ENCODE measurements at places on chromosomes 7 and 10.

DNA sequence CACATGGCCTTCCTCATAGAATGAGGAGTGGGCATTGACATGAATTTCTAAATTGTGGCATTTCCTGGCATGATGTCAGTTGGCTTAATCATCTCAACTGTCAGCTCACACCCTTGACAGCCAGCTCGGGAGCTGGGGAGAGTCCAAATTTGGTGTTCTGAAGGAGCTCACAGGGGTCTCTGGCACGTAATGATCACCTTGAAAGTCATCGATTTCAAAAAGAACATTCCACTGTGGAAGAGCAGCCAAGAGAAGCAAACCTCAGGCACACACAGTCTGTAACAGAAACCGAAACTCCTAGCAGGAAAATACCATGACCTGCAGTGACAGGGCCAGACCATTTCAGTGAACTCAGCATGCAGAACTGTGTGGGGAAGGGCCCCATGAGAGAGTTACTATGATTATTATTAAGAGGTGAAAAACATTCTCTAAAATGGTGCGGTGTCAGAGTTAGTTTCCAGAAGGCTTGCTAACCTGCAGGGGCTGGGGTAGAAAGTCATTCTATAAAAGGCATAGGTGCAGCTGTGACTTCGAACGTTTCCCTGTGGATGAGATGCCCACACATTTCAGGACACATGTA lies 26.4 kb upstream of the KLF6 start:
- no peak for DNase-seq

DNA sequence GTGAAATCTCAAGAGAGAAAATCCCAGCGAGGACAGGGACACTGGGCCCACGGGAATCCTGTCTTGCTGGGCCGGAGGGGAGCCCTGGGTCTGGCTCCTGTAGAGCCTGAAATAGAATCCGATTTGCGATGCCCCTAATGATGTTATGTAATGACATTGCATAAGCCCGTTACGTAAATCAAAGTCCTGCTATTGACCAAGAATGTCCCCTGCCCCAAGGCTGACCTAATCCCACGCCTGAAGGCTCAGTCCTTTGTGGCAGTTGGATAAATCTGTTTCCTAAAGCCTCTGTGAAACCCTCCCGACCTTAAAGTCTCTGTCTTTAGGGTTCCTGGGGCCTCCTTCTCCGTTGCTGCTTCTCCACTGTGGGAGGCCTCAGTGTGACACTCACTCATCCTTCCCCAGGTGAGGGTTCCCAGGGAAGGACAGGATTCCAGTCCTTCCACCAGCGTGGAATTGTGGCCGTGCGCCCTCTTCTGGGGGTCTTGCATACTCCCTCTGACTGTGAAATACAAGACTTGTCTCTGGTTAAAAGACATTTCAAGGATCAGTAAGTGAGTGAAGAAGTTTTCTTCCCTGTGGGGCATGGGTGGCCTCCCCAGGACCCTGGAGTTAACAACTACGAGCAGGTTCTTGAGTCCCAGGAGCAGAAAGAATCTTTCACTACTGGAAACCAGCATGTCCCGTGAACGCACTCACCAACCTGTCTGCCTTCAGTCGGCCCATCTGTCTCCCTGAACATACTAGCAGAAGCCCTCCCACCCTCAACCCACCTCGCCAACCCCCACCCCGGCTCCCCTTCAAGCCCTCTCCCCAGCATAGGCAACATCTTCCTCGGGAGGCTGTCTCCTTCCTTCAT lies 19.8 kb downstream of the ZNF467 start:
- DNase-seq: no peak

DNA sequence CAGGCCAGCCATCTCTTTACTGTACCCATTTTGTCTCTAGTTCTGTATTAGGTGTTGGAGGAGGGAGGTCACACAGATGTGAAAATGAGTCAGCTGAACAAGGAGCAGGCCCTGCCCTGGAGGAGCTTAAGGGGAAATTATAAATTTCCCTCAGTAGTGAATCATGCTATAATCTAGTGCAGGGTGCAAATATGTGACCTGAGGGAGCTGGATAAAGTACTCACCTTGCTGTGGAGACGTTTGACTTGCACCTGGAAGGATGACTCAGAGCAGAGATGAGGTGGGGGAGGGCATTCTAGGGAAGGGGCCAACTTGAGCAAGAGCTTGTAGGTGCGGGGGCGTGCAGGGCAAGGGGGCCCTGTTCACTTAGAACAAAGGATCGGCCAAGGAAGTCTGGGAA lies 610.6 kb downstream of the SDK1 start:
- DNase-seq: no peak

GRCh38 chr7:127571741-127572505 lies 13.5 kb downstream of the GCC1 start:
- no peak for DNase-seq

- DNase-seq: no peak
Observed at GRCh38 chr10:77578583-77579227, 58.9 kb downstream of the KCNMA1 start.

GRCh38 chr7:98319176-98319575 lies 37.7 kb downstream of the BRI3 start:
- no peak for DNase-seq

DNA sequence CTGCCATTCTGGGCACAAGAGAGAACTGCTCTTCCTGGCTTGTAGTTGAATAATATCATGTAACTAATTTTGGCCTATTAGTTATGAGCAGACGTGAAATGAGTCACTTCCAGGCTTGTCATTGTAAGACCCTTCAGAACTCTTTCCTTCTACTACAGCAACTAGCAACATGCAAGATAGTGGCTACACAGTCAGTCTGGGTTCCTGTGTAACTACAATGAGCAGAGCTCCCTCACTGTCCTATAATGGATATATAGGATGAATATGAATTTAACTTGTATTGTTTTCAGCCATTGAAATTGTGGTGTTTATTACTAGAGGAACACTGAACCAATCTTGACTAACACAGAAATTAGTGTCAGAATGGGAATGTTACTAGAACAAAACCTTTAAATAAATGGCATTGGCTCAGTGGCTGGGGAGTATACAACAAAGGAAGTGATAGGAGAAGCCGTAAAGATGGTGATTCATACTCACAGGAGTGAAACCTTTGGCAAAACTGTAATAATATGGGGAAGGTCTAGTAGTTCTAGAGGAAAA lies 2.9 kb upstream of the MTPN start:
- no peak for DNase-seq

DNA sequence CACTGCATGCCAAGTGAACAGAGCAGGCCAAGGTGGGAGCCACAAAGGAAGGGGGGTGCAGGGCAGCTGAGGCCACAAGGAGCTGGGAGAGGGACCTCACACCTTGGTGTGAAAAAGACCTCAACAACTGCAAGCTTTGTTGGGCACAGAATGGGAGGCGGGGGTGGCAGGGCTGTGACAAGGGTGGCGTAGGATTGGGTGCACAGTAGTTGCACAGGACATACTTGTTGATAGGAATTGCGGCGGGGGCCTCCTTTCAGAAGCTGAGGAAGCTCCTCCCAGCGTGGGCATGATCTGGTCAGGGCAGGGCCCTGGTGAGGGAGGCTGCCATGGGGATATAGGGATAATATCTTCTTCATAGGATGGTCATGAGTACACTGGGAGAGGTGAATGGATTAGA lies 25.8 kb downstream of the POLL start:
- no peak for DNase-seq

GRCh38 chr10:34498821-34499220 lies 316.3 kb downstream of the PARD3 start:
- DNase-seq: no peak

DNA sequence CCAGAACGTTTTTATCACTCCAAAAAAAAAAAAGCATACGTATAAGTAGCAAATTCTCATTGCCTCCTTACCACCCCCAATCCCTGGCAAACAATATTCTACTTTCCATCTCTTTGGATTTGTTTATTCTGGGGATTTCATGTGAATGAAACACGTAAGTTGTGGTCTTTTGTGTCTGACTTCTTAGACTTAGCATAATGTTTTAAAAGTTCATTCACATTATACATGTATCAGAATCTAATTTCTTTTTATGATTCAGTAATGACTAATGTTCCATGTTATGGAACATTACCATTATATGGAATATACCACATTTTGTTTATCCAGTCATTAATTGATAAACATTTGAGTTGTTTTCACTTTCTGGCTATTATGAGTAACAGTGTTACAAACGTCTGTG lies 12.5 kb upstream of the KLHL7 start:
- DNase-seq: no peak

- DNase-seq: peak; percentile 71
Observed at GRCh38 chr10:1454951-1455350, 282.4 kb downstream of the ADARB2 start.

- DNase-seq: no peak
Observed at GRCh38 chr10:102131286-102132170, 1.3 kb upstream of the PPRC1 start.

DNA sequence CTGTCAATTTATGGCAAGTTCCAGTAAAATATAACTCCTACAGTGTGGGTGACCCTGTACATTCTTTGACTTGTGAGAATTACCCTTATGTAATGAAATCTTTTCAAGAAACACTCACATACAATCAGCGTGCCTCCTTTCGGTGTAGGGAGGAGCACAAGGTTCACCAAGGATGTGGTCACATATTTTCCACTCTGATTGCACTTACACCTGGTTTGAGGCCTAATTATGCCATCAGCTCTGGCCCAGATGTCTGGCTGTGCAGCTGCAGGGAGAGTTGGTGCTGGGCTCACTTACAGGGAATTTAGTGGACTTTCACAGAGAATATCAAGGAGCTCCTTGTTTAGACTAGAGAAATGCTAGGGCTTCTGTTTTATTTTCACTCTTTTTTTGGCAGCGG lies 146.0 kb upstream of the STEAP4 start:
- DNase-seq: no peak

GRCh38 chr10:2812631-2813030 lies 254.7 kb upstream of the PFKP start:
- DNase-seq: no peak
